ENCODE measurements at places on chromosomes 13 and 19. TPM values are rescaled to one million over a fixed set of nuclear protein-coding genes. Genes with fewer than 3 reads are reported as not detected.

DNA sequence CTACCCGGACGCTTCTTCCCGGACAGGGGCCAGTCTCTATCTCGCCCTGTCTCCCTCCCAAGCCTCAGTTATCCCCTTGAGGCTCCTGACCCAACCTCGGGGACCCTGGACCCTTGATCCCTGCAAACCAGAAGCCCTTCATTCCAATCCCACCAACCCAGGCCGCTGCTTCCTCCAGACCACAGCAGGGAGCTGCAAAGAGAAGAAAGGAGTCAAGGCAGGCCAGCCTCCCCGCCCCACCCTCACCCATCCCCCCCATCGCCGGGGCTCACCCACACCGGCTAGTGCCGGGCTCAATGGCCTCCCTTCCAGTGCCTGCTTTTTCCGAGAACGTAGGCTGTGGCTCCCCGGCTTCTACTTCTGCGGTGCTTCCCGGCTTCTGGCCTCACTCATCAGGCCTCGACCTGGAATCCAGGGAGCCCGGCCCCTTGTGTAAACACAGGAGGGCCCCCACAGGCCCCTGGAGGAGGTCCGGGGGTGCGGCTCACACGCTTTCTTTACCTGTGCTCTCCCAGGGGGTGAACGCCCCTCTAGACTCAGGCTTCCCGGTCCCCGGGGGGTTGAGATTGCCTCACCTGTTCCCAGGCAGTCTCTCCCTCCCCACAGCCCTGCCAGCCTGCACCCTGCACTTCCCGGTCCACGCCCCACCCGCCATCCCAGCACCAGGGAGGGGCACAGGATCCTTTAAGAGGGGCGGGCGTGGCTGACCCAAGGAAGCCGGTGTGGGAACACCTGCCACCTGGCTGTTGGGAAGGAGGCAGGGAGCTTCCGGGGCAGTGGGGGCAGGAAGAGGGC, at the start of gene FAM83E:
Gene FAM83E, minus strand, starts transcription at position 641 of the 795 bp plus-strand sequence. CDS start 1,704 bp downstream, outside the sequence.
- peaks cover 34% of the 10 kb centered on the region for H3K4me1 ChIP-seq
- peak within 1 kb of the TSS; percentile 81 for H3K27ac ChIP-seq
- H3K36me3 ChIP-seq = peaks cover 32% of the 10 kb centered on the region
- H3K4me3 ChIP-seq = peak within 1 kb of the TSS; percentile 48

Gene ZNF667
- total RNA-seq = 1.4 TPM

Gene VAV1
- 36.2 TPM for total RNA-seq

DNA sequence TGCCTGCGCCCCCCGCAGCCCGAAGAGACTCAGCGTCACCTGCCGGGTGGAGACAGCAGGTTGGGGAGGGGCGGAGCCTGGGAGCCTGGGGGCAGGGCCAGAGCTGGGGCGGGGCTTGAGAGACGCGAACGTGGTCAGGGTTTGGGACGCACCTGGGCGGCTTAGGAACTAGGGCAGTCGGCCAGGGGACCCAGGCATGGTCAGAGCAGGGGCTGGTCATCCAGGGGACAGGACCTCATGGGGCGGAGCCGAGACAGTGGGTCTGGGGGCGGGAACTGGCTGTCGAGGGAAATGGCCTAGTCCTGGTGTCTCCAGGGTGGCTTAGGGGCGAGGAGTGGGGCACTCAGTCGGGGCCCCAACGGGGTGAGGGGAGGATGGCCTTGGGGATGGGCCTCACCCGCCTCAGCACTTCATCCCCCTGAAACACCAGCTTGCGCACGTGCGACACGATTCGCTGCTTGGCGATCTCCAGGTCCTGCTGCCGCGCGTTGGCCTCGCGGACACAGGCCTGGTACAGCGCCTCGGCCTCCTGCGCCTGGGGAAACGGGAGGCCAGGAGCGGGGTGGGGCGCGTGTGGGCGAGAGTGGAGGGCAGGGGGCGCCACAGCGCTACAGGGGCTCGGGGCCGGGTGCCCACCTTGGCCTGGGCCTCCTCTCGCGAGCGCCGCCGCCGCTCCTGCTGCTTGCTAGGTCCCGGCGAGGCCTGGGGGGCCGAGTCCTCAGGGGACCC, 5.8 kb downstream of the GMIP start:
- no peaks in the 10 kb centered on the region for H3K27me3 ChIP-seq
- peaks cover 78% of the 10 kb centered on the region for H3K36me3 ChIP-seq
- DNase-seq = no peak
- H3K4me1 ChIP-seq = peaks cover 3% of the 10 kb centered on the region

Data from lower lobe of right lung (tissue), 2 donors.